Stimulated activated CD4-positive, alpha-beta T cell treated with anti-CD3 and anti-CD28 coated beads, TNF-alpha, amount 100 ng/mL, for 1 hour (primary cell): ENCODE measurements at places on chromosomes 12 and 14.

- DNase-seq: no peak
Measured at GRCh38 chr12:789852-790563, 37.6 kb downstream of the WNK1 start.

DNA sequence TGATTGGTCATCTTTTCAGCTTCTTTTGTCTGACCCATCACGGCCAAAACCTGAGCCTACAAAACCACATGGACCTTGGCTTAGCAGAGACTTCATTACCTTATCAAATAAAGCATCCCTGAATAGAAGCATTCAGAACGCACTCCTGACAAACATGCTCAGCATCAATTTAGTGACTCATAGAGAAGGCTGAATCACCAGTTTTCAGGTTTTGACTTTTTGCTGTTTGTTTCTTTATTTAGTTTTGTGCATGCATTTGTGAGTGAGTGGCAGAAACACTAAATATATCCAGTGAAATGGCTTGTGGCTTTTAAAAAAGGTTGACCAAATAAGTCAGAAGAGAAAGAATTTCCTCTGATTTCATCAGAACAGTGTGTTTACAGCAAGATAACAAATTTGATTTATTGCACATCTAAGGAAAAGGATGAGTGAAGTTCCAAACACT is 19.0 kb upstream of the OVCH1 start:
- no peak for DNase-seq

DNA sequence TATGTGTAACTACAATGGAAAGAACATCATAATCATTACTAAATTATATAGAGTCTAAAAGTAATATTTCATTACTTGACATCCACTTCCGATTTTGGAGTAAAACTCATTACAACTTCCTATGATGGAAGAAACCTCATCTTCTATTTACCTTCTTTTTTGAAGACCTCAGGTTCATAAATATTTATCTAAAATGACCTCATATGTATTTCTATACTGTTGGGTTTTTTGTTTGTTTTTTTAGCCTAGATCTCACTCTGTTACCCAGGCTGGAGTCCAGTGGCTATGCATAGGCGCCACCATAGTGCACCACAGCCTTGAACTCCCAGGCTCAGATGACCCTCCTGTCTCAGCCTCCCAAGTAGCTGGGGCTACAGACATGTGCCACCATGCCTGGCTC is 39.9 kb upstream of the BMAL2 start:
- no peak for DNase-seq

GRCh38 chr14:69536971-69537370 is 37.7 kb downstream of the CCDC177 start:
- no peak for DNase-seq
